ENCODE measurements at places on chromosomes 3 and 15.

DNA sequence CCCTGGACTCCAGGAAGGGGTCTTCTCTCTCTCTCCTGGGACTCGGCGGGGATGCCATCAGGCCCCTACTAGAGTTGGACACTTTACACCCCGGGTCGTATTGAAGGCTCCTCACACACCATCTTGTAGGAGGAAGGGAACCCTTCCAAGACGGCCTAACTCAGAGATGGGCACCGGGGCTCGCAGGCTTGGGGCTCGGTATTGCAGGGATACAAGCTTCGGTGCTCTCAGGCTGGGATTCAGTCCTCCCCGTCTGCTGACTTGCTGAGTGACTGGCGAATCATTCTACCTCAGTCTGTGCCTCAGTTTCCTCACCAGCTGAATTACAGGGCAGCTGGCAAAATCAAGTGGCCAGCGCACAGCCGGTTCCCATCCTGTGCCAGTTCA is 419 bp upstream of the CALML4 start:
- no peak for DNase-seq

DNA sequence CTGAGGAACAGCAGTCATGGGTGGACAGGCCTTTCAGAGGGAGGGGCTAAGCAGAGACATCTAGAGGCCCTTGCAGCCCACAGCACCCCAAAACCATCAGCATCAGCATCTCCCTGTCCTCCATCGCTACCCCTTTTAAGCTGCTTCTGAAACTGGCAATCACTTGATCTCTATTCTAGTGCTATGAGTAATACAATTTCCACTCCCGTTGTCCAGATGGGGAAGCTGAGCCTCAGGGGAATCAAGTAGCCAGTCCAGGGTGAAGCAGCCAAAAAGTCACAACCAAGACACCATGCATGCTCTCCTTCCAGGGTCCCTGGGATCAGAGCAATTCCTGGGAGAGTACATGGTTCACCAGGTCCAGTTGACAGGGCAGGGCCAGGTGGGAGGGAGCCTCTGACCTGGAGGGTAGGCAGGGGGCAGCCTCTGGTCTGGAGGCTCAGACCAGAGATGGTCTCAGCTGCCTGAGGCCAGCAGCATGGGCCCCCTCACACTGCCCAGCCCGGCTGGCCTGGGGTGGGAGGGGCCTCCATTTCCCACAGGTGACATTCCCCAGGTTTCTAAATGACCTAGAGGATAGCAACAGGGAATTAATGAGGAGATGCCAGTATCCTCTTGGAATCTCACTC is 30.0 kb downstream of the KLHL25 start:
- no peak for DNase-seq

GRCh38 chr3:105365081-105365390 is 1.7 kb upstream of the ALCAM start:
- DNase-seq = no peak

DNA sequence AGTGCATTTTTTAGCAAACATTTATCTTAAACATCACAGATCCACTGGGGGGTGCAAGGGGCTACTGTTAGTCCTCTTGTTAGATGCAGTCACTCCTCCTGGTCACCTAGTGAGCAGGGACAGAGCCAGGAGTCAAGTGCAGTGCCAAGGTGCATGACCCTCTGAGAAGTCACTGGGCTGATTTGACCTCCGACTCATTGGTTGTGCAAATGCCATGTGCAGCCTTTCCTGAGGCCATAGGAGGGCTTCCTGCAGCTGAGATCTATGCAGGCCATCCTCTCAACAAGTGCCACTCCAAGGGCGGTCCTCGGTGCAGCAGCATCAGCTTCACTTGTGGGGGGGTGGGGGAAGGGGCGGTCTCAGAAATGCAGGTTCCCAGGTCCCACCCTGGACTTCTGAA is 60.2 kb downstream of the GPD1L start:
- no peak for DNase-seq

DNA sequence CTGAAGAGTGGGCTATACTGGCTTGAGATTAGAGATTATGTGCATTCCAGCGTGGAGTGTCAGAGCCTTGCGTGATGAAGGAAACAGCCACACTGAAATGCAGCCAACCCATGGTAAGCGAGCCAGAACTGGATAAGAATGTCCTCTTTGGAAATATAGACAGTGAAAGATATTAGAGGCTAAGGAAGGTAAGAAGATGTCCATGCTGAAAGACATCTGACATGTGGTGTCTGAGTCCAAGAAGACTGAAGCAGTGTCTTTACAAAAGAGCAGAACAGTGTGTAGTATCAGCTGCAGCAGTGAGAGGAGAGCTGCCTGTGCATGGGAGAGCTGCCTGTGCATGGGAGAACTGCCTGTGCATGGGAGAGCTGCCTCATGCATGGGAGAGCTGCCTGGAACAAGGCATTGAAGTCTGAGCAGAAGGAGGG is 672.2 kb downstream of the DIPK2A start:
- DNase-seq = no peak

- no peak for DNase-seq
These were observed 6.0 kb downstream of the CTSH start for GRCh38 chr15:78938658-78939488.

- DNase-seq = no peak
These were observed 190.1 kb downstream of the UBE3A start for GRCh38 chr15:25248583-25249235.

- DNase-seq = no peak
These were observed 490.0 kb upstream of the TBL1XR1 start for GRCh38 chr3:177687291-177687690.

DNA sequence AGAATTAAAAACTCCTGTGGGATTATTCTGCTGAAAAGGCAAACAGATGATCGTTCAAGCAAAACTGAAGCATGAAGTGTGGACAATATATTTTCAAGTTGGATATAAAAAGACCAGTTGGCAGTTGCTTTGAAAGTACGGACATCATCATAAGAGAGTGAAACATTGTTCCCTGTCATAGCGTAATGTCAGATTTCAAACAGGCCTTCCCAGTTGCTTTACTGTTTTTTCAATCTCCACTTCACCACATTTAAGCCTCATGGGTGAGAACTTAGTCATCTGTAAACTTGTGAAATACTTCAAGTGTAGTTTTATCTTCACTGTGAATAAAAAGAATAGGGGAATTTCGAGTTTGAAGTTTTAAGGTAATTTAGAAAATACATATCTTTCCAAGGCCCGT is 435.1 kb upstream of the CNTN3 start:
- DNase-seq = no peak

- DNase-seq = no peak
These were observed 13.2 kb upstream of the ANPEP start for GRCh38 chr15:89827829-89828228.

- peak; percentile 64 for DNase-seq
These were observed at the start of gene GALK2 for GRCh38 chr15:49169880-49170597. TSS of gene GALK2 (plus strand) at chr15:49170247. CDS start at chr15:49170323, 76 bp downstream.

- DNase-seq = no peak
These were observed 9.0 kb upstream of the STRIT1 start for GRCh38 chr3:155302481-155302880.

GRCh38 chr3:129662191-129662608 is 55.7 kb upstream of the PLXND1 start:
- no peak for DNase-seq

- DNase-seq = no peak
These were observed 88.4 kb downstream of the APBA2 start for GRCh38 chr15:28974142-28974541.

DNA sequence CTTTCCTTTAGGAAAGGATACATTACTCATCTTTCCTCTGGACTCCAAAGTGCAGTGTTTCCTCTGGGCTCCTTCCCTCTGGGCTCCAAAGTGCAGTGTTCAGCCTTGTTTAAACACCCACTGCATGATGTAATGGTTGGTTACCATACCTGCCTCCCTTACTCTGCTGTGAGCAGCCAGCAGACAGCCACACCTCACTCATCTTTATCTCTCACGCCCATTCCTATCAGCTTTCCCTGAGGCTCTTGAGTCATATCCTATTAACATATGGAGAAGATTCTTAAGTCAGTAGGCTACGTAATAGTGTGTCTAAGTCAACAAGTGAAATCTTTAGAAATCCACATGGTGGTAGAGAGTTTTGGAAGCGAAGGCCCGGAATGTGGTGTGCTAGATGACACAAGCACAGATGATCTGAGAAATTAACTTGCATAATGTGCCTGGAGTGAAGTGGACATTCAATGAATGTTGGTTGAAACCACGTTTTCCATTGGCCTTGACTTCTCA is 97.2 kb upstream of the CTNNB1 start:
- no peak for DNase-seq

GRCh38 chr3:107411056-107411455 is 33.8 kb downstream of the CCDC54 start:
- no peak for DNase-seq

GRCh38 chr3:14319654-14320182 is 82.7 kb upstream of the SLC6A6 start:
- DNase-seq = no peak

GRCh38 chr3:129663045-129663446 is 56.6 kb upstream of the PLXND1 start:
- DNase-seq = no peak

- no peak for DNase-seq
These were observed 277.6 kb downstream of the THSD4 start for GRCh38 chr15:71392861-71393283.

DNA sequence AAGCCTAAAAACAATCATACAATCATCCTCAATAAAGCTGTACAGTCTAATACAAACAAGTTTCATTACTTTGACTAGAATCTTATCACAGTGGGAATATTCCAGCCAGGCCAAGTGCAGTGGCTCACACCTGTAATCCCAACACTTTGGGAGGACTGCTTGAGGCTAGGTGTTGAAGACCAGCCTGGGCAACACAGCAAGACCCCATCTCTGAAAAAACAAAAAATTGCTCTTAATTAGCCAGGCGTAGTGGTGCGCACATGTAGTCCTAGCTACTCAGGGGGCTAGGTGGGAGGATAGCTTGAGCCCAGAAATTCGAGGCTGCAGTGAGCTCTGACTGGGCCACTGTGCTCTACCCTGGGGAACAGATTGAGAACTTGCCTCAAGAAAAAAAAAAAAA is 3.3 kb downstream of the RPN1 start:
- no peak for DNase-seq

- DNase-seq = no peak
These were observed 84.2 kb upstream of the IL12A start for GRCh38 chr3:159904455-159904854.

DNA sequence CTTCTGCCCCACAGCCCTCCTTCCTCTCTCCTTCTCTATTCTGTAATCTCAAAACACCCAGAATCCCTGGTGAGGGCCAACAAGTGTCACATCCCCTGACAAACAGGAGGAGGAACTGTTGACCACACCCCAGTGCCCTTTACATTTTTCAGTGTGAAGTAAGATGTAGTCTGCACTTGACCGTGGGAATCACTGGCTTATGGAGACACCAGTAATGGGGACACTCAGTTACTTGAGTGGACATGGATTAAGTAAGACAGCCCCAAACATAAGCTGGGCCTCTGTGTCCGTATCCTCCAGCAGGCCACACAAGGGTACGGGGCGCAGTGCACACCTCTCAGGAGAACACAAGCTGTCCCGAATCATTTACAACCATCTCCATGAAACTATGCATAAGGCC is 28.4 kb upstream of the LIMD1 start:
- DNase-seq = no peak

- no peak for DNase-seq
These were observed 56.1 kb upstream of the CPNE4 start for GRCh38 chr3:132090921-132091320.

DNA sequence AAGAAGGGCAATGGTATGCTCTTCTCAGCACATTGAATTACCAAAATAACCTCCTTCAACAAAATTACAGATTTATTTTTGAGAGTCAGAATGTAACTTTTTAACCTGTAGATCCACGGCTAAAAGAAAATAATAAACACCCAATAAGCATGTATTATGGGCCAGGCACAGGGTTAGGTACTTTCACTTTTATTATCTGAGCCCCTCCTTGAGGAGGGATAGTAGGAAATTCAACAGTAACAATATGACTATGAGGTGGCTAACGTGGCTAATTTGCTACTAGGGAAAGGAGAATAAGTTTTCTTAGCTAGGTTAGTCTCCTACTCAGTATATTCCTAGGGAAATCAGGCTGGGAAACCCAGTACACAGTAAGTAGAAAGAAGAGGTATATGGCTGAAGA is 306.9 kb downstream of the GAP43 start:
- no peak for DNase-seq

GRCh38 chr3:128231606-128232005 is 78.3 kb downstream of the EEFSEC start:
- DNase-seq = no peak

DNA sequence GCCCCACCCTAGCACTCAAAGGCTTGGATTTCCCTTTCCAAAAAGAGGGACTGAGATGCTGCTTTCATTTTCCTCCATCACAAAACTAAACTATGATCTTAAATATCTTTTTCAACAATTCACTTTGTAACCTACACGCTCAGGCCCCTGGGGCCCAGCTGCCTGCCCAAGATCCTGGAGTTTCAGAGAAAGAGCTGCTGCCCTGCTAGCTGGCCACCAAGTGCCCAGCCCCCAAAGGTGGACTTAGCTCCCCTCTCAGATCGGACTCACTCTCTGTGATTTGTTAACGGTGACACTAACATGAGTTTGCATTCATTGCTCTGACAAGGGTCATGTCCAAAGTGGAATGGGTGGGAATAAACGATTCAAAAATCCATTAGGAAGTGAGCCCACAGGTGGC is 119.6 kb upstream of the SMAD3 start:
- no peak for DNase-seq

GRCh38 chr3:178099274-178099673 is 437.0 kb upstream of the KCNMB2 start:
- DNase-seq = no peak

DNA sequence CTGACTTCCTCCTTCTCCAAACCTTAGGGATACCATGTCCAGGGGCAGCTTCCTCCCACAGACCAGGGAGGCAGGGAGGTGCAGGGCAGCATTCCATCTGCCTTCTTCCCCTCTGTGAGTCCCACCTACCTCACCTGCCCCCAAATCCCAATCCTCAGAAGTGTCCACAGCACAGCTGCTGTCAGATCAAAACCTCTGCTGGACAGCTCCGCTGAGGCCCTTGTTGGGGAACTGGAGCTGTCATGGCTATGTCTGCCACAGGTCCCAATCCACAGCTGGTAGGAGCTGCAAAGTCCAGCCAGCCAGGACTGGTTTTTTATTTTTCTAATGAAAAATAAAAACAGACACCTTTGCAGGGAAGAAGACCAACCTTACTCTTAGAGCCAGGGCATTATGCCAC is 40.7 kb upstream of the TBC1D21 start:
- no peak for DNase-seq

DNA sequence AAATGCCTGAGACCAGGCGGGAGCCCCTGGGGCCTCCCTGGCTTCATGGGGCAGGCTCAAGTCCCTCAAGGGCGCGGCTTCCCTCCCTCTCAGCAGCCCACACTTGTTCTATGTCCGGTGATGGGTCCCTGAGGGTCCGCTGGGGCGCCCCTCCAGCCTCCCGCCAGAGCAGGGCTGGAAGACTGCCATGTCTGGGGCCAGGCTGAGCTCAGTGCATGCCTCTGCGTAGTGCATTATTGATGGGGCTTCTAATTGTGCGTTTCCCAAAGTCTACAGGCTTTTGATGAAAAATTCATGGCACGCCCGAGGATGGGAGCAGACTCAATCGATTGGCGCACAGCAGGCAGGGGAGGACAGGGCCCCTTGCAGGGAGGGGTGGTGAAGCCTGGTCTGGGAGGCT is 51.3 kb downstream of the CYP11A1 start:
- DNase-seq = no peak
